ENCODE measurements at places on chromosomes 7 and 10.

- no peak for DNase-seq
These were observed 961.5 kb downstream of the KCNMA1 start for GRCh38 chr10:76675951-76676587.

DNA sequence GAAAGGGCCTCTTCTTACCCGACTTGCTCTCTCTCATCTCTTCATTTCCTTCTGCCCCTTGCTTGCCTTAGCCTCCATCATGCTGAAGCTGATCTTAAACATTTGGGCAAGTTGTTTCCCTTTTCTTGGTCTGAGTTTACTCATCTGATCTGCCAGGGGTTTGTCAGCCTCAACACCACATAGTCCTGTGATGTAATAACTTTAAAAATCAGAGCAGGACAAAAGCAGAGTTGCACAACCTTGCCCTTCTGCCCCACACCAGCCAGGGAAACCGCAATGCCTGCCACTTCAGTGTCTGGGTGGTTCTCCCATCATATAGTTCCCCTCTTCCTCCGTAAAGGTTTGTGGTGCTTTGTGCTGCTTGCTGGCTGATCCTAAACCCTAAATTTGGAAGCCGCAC, 9.9 kb upstream of the LIPM start:
- no peak for DNase-seq

DNA sequence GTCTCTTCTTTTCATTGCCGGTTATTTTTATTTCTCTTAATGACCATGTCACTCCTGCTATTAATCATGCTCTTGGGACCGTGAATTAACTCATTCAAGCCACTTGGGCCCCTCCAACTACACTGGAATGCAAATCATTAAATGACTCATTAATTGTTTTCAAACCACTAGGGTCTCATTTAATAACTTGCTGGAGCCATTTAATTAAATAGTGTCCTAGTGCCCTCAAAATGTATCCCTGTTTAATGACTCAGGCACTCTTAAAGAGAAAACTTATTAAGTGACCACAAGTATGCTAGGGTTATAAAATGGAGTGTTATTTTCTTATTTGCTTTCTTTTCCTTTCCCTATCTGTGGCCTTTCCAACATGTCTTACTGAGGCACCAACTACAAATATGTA, 73.0 kb downstream of the PLXDC2 start:
- DNase-seq: no peak

DNA sequence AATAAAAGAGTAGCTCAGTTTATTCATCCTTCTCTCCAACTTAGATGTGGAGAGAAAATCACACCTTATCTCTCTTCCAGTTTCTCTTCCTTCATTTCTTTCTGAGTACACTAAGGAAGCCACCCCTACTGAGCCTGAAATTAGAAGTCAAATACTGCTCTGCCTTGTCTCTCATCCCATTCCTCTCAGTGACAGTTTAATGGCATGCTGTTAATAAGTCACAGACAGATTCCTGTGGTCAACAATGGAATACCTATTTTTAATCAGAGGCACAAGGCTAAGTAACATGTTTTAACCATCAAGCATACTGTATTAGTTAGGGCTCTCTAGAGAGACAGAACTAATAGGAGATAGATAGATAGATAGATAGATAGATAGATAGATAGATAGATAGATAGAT, 253.2 kb downstream of the HTR7 start:
- no peak for DNase-seq

- DNase-seq: no peak
These were observed 6.4 kb upstream of the ZNF862 start for GRCh38 chr7:149831741-149832219.

GRCh38 chr10:92897916-92898315, 49.6 kb downstream of the EXOC6 start:
- no peak for DNase-seq

GRCh38 chr7:27459731-27460053, 203.0 kb downstream of the HIBADH start:
- no peak for DNase-seq

DNA sequence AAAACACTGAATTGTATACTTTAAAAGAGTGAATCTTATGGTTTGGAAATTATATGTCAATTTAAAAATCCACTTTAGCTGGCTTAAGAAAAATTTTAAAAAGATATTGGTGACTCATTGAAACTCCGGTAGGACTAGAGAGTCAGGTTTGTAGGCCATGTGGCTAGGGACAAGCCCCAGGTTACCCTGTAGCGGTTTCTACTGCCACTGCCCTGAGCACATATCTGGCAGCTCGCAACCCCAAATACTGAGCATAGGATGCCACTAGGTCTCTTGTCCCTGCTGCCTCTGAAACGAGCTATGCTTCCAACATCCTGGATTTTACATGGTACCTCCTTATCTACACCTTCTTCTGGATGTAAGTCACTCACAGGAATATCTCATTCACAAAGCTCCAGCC, 1.4 kb upstream of the MGAM2 start:
- DNase-seq: no peak

- no peak for DNase-seq
These were observed 123.4 kb upstream of the VKORC1L1 start for GRCh38 chr7:65749518-65749917.

DNA sequence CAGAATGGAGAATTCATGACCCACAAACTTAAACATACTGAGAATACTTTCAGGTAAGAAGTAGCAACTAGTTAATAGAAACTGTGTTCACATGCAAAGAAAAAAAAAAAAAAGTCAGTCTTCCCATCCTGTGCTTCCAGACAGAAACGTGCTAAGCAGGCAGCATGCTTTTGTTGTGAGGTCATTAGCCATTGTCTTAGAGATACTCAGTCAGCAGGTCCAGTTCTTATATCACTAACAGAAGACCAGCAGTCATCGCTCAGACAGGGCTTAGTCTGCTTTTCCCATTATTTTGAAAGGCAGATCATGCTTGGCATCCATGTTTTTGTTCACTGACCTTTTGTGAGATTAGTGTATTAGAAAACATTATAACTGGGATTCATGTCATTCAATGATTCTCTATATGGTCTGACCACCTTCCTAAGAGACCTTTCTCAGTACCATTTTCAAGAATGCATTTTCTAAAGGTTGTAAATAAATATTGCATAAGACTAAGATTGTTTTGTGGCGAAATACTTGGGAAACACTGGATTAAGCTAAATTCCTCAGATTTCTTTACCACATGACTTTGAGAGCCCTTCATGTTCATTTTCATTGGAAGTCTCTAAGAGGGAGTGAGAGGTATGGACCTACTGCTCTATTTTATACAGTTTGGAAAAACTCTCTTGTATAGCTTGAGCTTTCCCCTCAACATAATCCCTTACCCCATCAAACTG, 45.0 kb upstream of the AGBL3 start:
- DNase-seq: no peak

Measured in KG1 (cell line).